Cortex of kidney (tissue), 1 donor: ENCODE measurements at places on chromosomes 4 and X.

- DNase-seq = no peak
Measured at GRCh38 chrX:6266041-6266440, 37.4 kb upstream of the NLGN4X start.

- DNase-seq = no peak
Measured at GRCh38 chr4:185394568-185395237, 1.0 kb downstream of the LRP2BP start.

DNA sequence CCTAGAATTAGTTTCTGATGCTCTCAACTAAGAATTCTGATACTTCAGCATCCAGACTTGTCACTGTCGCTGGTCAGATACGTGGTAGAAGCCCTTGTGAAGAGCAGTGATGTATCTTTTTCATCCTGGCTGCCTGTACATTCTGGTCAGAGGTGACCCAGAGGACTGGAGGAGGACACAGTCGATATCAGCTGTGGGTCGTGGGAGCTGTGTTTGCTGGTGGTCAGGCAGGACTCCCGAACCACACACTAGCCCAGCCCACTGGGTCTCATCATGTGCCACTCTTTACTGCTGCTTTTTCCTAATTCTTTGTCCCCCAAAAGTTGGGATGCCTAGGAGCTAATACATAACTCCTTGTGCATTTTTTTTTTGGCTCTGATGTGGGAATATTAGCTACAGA, 6.5 kb downstream of the DCUN1D4 start:
- no peak for DNase-seq

- DNase-seq = no peak
Measured at GRCh38 chrX:46686003-46686645, 72.8 kb downstream of the SLC9A7 start.

DNA sequence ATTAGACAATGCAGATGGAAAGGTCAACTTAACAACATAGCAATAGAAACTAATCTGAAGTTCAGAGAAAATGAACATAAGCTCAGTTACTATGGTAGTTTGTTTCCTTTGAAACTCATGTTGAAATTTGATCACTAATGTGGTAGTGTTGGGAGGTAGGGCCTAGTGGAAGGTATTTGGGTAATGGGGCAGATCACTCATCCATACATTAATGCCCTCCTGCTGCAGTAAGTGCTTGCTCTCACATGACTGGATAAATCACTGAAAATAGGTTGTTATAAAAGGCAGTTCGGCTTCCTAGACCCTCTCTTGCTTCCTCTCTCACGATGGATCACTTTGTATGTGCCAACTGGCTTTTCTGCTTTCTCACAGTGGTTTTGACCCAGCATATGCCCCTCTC, 567.4 kb upstream of the GALNT7 start:
- DNase-seq = no peak

DNA sequence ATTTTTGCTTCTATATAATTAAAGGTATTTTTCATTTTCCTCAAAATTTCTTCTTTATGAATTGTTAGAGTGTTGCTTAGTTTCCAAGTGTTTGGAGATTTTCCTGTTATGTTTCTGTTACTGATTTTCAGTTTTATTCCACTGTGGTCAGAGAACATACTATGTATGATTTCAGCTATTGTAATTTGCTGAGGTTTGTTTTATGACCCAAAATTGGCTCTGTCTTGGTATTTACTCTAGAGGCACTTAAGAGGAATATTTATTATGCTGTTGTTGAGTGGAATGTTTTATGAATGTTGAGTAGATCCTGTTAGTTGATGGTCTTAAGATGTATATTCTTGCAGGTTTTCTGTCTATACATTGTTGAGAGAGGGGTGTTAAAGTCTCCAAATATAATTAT, 263.5 kb downstream of the PABPC4L start:
- DNase-seq = no peak

- DNase-seq = no peak
Measured at GRCh38 chrX:108601276-108601675, 135.1 kb downstream of the IRS4 start.

- no peak for DNase-seq
Measured at GRCh38 chr4:183408796-183409195, 35.6 kb upstream of the CDKN2AIP start.

GRCh38 chr4:183988874-183989273, 83.8 kb downstream of the STOX2 start:
- no peak for DNase-seq

DNA sequence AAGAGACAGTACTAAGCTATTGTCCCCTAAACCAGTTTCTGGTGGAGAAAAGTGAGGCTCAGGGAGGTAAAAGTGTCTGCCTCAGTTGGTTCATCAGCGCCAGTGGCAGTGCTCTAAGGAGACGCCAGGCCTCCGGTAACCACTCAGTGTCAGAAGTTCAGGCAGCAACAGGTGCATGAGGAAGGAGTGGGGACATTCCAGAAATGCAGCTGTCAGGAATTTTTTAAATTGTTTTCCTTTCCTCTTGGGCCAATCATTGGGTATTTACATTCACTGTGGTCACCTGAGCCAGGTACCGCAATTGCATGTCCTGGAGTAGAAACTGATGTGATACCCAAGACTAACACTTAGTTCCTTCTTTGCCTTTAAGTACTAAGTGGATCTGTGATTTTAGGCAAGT, 40.2 kb upstream of the HS3ST1 start:
- no peak for DNase-seq

DNA sequence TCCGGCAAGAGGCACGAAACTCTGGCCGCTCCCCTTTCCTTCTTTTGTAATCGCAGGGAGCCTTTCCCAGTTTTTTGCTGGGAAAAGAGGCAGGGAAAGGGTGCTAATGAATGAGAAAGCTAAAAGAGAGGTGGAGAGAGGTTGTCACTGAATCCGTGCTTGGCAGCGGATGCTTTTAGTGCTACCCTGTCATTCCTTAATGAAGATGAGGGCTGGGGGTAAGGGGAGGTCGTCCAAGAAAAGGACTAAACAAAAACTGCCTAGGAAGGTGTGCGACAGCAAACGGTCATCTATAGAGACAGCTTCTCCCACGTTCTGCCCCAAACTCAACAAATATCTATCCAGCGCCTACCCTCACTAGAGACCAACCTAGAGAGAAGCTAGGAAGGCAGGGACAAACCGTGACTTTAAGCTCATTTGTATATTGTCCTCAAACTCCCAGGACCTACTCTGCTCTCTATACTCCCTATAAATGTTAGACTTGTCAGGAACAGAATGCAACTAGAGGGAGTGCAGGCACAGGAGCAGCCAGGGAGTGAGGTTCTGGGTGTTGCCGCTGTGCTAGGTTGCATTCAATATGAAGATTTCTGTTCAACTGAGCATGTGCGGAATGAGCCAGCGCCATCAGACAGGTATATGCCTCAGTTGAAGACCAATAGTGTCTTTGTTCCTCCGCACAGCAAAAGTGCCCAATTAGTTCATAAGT, 777 bp upstream of the CASK start:
- no peak for DNase-seq

GRCh38 chrX:41441934-41442823, 5.0 kb upstream of the NYX start:
- DNase-seq = no peak
